ENCODE measurements at places on chromosomes 11 and 22.

GRCh38 chr22:44390613-44390970 is 77.8 kb upstream of the SHISAL1 start:
- DNase-seq = no peak

GRCh38 chr11:114799476-114799875 is 121.1 kb downstream of the NXPE2 start:
- no peak for DNase-seq

- no peak for DNase-seq
Observed at GRCh38 chr11:67303835-67304411, 593 bp downstream of the SSH3 start.

- no peak for DNase-seq
Observed at GRCh38 chr11:44319170-44319551, 9.2 kb upstream of the ALX4 start.

DNA sequence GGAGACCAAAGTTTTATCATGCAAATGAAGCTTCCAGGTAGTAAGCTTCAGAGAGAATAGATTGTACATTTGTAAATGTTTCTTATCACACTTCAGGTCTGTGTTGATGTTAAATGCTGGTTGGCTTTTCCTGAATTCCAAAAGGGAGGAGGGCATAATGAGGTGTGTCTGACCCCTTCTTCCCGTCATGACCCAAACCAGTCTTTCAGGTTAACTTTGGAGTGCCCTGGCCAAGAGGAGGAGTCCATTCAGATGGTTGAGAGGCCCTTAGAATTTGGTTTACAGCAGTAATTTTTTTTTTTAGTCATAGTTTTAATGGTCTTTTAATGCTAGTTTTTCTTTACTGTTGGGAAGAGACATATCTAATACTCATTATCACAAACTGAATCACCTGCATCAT is 2.5 kb downstream of the OR6X1 start:
- DNase-seq = no peak

DNA sequence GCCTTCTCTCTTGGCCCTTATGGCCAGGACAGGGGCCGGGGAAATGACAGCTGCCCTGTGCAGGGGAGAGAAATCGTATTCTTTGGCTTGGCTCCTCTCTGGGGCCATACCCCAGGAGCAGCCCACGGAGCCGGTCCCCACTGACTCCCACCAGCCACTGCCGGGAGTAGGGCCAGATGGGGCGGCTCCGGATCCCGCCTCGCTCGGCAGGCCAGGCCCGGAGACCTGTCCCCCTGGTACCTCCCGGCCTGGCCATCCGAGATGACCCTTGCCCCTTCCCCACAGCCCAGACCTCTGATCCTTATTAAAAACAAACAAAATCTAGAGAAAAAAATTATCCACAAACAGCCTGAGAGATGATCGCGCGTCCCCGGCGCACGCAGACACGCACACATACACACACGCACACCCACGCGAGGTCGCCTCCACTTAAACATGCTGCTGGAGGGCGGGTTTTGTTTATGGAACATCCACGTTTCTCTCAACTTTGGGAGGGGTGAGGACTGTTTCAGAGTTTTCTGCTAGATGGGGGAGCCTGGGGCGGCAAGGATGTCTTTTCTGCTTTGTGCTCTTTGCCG is 59.1 kb downstream of the IGLL1 start:
- DNase-seq = no peak

- DNase-seq = no peak
Observed at GRCh38 chr11:61160487-61161189, 588 bp downstream of the VPS37C start.

DNA sequence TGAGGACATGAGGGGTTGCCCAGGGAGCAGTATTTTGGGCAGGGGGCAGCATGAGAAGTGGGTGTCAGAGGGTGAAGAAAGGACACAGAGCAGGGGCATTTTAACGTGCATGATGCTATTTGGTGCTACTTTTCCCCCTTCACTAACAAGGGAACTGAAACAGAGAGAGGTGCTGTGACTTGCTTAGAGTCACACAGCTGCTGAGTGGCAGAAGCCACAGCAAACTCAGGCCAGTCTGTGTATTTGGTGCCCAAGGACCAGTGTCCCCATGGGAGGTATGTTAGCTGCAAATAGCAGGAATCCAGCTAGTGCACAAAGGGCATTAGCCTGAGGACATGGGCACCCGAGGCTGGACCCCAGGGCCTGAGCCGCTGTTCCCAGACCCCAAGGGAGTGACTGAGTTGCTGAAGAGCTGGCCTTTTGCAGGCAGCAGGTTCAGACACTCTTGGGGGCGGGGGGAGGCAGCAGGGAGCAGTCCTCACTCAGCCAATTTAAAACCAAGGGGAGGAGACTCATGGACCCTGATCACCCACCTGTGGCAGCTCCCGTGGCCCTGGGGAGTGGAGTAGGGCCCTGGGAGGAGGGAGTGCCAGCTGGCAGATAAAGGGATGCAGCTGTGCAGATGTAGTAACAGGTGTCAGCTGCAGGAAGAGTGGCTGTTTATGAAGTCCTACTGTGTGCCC is 14.6 kb downstream of the PARVG start:
- DNase-seq = no peak

DNA sequence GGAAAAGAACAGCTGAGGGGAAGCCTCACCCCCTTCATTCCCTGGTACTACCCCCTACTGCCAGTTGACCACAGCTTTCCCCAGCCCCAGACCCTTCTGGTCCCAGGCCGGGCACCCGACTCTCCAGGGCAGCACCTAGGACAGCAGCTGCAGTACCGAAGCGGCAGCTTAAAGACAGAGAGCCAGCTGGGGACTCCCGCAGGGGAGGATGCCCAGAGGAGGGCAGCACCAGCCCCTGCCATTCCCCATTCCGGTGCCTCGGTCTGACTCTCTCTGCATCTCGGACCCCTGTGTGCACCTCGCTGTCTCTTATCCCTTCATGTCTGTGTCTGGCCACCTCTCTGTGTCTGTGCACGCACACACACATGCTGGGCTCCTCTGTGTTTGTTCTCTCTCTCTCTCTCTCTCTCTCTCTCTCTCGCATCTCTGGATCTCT is 9.4 kb downstream of the IGSF9B start:
- peak; percentile 74 for DNase-seq

GRCh38 chr11:126748100-126748791 is 252.3 kb downstream of the KIRREL3 start:
- DNase-seq = no peak

DNA sequence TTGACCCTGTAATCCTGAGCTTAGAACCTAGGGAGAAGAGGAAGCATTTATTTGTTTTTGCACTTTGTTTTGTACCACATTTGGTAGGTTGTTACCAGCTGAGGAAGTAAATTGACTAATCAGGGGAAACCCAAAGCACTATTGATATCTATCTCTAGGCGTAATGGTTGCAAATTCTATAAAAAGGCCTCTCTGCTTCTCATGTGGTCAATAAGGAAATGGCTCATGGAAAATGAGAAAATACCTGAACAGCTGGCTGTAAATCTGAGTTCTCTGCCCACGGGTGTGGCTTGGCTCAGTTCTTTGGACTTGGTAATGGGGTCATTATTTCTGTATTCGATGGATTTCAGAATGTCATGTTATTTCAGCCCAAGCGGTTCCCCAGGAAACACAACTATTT is 42.4 kb downstream of the BARX2 start:
- no peak for DNase-seq

- no peak for DNase-seq
Observed at GRCh38 chr22:24431309-24432034, 4.1 kb downstream of the ADORA2A start.

DNA sequence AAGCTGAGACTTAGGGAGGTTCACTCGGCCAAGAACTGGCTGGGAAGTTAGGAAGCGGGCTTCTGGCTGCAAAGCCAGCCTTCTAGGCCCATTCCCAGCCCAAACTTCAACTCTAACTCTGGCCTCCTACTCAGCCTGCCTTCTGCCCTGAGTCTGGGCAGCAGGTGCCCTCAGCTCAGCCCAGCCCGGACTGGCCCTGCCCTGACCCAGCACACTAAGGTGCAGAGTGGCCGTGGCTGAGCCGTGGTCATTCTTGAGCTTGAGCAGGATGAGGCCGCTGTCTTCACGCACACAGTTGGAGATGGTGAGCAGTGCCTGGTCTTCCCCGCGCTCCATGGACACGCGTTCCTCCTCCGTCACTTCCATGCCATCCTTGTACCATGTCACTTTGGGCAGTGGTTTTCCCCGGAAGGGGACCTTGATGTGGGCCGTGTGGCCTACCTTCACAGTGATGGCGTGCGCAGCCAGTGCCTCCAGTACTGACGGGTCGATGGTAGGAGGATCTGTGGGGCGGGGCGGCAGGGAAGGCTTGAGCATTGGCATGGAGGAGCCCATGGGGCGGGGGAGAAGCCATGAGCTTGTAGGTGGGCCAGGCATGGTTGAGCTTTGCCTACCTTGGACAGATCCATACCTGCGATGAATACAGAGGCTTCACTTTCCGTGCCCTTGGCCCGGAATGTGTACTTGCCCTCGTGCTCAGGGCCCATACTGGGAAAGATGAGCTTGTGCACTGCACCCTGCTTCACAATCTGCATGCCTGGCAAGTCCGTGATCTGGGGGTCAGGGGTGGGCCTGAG is 12.1 kb downstream of the IGSF22 start:
- DNase-seq = no peak

DNA sequence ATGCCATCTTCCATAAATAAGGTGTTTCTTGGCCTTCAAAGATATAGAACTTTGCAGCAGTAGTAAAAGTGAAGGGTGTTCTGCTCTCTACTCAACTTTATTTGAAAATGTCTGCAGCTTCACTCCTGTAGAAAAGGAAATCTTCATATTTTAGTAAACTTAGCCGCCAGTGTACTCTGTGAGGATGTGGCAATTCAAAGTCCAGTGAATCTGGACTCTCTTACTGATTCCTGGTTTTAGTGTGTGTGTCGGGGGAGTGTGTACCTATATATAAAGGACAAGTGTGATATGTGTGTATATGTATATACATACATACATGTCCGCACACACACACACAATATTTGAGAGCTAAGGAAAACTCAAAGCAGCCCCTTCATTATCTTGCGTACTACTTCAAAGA is 134.3 kb upstream of the LDLRAD3 start:
- DNase-seq = no peak

DNA sequence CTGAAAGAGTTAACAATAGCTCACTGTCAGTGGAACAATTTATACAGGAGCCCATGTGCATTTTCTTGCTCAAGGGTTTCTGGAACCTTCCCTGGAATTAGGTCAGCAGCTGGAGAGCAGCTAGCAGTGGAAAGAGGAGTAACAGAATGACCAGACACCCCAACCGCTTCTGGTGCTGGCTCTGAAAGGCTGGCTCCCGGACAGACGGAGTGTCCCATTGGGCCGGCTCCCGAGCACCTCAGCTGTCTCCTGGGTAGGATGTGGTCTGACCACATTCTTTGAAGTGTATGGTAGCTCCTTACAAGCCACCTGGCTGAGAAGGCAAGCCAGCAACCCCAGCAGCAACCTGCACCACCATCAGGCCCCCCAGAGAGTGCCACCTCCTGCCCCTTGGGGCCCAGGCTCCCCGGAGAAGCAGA is 44.7 kb downstream of the ABTB2 start:
- no peak for DNase-seq

GRCh38 chr22:31944700-31945442 is 536 bp downstream of the YWHAH start:
- DNase-seq = no peak

DNA sequence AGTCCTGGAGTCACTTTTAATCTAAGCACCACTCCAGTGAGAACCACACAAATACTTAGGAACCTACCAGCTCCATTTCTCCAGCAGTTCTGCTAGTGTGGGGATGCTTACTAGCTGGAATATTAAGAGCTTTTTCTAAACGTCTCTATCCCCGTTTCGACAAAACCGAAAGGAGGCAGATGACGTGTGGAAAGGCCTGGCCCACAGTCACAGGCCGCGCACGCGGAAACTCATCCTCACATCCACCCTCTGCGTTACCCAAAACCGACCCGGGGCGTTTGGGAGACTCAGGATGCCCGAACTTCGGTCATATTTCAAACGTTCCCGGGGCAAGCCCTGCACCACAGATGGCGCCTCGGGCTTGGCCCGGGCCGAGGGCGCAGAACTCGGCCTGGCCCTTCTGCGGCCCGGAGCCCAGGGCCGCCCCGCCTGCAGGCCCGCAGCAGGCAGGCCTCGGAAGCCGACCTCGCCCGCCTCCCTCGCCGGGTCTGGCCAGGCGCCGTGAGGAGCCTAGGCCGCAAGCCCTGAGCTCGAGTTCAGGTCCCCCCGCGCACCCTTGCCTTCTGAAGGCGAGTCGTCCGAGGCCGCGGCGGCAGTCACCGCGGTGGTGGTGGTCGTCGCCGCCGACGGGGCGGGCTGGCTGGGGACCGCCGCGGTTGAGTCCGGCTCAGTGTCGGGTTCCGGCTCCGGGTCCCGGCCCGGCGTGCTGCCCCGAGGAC is 473 bp downstream of the FNBP4 start:
- DNase-seq = no peak

DNA sequence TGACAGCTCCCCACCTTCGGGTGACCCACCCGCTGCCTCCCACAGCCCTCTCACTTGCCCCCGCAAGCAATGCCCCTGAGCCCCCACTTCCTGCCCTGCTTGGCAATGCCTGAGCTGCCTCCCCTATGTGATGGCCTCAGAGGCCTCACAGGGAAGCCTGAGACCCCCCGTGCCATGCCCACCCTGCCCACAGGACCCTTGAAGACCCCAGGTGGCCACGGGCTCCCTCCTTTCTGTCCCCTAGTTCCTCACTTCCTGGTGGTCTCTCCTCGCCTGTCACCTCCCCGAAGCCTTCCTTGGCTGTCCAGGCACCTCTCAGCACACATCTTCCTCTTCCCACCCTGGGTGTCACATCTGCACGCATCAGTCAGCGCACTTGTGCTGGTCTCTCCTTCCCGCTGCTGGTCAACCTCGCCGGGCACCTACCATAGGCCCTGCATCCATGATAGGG is 90.5 kb downstream of the BRD1 start:
- no peak for DNase-seq

DNA sequence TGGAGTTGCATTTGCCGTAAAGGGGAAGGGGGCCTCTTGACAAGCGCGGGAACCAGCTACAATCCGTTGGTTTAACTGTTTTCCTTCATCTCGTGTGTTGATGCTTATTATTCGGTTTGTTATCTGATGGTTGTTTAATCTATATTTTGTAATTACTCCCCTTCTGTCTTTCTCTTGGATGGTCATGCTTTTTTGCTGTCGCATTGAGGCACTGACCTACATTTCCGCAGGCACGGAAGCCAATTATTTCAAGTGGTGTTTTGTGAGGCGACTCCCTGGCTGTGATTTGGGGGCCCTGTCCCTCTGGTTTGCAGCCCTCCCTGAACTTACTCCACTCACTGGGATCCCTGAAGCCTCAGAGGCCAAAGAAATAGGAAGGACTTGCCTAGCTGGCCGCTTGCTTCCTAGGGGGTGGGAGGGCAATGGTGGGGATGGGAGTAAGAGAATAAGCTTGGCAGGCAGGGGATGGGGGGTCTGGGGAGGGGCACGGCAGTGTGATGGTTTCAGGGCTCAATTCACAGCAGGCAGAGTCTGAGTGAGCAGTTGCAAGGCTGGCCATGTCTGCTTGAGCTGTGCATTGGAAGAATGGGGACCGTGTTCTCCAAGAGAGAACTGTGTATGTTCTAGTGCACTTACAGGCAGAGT is 165.8 kb upstream of the B3GAT1 start:
- no peak for DNase-seq

Measured in SHP77 (cell line).